ENCODE measurements at places on chromosomes 7 and 10.

GRCh38 chr7:16726189-16726588, 27.4 kb upstream of the TSPAN13 start:
- no peak for DNase-seq

GRCh38 chr10:97548828-97549455, 23.6 kb upstream of the ANKRD2 start:
- no peak for DNase-seq

DNA sequence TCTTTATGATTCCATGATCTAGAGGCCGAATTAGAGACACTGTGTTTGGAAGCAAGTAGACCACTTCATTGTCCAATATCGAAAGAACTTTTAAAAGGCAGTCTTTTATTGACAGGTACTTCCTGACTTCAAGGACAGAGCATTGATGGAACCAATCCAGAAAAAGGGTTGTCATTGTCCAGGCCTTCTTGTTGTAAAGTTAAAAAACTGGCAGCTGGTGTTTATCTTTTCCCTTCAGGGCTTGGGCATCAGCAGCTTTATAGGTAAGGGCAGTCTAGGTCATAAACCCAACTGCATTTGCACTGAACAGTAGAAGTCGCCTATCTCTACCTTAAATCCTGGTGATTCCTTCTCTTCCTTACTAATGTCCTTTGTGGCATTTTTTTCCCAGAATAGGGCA, 95.6 kb downstream of the ST7 start:
- no peak for DNase-seq

DNA sequence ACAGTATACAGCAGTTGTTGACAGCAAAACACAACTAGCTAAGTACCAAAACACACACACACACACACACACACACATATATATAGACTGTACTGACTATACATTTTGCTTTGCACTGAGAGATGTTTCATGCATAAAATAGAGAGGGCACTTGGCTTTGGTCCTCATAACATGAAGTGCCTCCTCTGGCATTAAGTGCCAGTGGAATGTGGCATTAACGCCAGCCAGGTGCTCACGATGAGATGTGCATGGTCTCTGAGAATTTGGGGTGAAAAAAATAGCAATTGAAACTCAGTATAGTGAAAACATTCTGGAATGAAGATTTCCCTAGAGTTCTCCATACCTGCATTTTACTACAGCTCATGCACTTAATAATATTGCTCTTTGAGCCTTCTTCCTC, 70.0 kb upstream of the INSYN2A start:
- DNase-seq = no peak

GRCh38 chr10:75648351-75648750, 216.9 kb downstream of the LRMDA start:
- no peak for DNase-seq

DNA sequence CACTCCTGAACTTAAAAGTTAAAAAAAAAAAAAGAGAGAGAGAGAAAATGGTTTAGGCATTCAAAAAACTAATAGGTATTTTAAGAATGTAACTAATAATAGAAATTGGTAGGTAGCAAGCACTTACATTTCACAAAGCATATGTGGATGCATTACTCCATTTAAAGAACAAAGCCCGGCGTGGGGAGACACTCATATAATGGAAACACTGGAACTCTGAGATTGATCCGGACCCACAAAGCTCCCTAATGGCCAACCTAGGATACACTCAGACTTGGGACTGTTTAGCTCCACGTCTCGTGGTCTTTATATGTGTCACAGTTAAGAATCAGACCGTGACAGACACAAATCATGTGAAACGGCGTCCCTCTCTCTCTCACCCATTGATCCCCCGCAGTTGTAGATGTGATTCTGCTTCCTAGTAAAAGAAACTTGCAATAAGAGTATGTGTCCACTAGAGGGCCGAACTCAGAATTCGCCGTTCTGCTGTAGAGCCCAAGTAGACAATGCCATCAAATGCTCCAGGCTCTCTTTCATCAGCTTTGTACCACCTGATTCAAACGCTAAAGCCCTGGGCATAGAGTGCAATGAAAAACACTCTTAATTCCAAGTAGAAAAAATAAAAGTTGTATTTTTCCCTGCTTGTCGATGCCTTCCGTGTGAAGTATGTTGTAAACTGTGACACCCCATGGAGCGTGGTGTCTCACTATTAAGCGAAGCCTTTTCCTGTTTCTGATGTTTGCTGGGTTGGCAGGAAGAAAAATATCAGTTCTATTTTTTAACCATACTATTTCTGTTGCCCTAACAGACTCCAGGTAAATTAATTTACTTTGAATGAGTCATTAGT, 429.0 kb upstream of the MTPN start:
- no peak for DNase-seq

Data from Right ventricle myocardium superior (tissue), 1 donor.